Activated naive CD8-positive, alpha-beta T cell treated with anti-CD3 and anti-CD28 coated beads, Interleukin-2, amount 10 ng/mL, durations not matched to agents 7 days and 5 days (primary cell): ENCODE measurements at places on chromosomes 4 and X. TPM values are rescaled to one million over a fixed set of nuclear protein-coding genes. Genes with fewer than 3 reads are reported as not detected.

DNA sequence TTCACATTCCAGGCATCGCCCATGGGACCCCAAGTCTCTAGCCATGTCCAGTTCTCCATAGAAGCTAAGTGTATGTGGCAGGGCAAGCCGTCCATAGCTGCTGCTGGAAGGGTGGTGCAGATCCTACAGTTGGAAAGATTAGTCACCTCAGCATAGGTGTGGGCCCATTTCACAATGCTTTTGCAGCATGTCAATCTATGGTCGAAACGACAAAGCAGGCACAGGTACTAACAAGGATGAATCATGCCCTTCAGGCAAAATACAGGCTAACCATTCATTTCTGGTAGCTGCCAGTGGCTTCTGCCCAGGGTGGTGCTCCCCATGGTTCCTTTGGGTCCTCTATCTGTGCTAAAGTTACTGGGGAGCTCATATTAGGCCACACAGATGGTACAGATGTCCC lies 225.2 kb downstream of the ADGRL3 start:
- H3K27me3 ChIP-seq = no peaks in the 10 kb centered on the region
- no peak for DNase-seq
- H3K4me1 ChIP-seq = no peaks in the 10 kb centered on the region

GRCh38 chrX:97845451-97845850 lies 961.7 kb downstream of the RPA4 start:
- no peak for DNase-seq
- H3K4me1 ChIP-seq = no peaks in the 10 kb centered on the region
- H3K27ac ChIP-seq = no peak overlapping the region
- no peaks in the 10 kb centered on the region for H3K27me3 ChIP-seq
- H3K36me3 ChIP-seq = no peaks in the 10 kb centered on the region

GRCh38 chrX:136679531-136679930 lies 31.6 kb downstream of the CD40LG start:
- no peak overlapping the region for H3K4me3 ChIP-seq
- DNase-seq = no peak
- peaks cover 36% of the 10 kb centered on the region for H3K36me3 ChIP-seq
- H3K27me3 ChIP-seq = no peaks in the 10 kb centered on the region

DNA sequence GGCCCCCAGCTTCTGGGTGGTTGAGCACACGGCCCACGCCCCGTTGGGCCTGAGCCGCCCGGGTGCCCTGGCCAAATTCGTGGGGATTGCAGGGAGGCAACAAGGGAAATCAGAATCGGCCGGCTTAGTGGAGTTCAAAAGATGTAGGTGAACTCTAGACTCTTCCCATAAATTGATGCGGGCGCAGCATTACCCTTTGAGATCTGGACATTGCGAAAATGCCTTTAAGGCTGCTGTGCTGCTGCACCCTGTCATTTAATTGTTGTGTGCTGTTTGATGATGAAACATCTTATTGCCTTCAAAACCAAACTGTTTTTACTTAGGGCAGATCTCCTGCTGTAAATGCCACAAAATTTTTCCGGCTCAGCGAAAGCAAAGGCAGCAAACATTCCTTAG lies 409 bp upstream of the MPP1 start:
- no peak for DNase-seq
- H3K4me3 ChIP-seq = peak overlapping the region; percentile 82
- peaks cover 26% of the 10 kb centered on the region for H3K4me1 ChIP-seq
- peak overlapping the region; percentile 82 for H3K27ac ChIP-seq
- H3K27me3 ChIP-seq = peaks cover 2% of the 10 kb centered on the region

DNA sequence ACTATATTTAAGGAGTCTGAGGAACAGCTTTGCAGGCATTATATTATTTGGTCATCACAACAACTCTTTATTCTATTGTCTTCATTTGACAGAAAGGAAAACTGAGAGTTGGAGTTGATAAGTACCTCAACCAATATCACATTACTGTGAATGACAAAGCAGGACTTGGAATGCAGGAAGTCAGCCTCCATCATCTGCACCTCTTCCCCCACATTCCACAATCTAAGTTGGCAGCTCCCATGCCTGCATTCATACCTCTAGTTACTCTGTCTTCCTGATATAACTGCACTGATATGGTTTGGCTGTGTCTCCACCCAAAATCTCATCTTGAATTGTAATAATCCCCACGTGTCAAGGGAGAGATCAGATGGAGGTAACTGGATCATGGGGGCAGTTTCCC lies 356.7 kb downstream of the GALNTL6 start:
- no peaks in the 10 kb centered on the region for H3K27me3 ChIP-seq
- no peak overlapping the region for H3K27ac ChIP-seq
- H3K4me1 ChIP-seq = no peaks in the 10 kb centered on the region
- no peak overlapping the region for H3K4me3 ChIP-seq

GRCh38 chr4:119479835-119480234 lies 148.8 kb downstream of the PDE5A start:
- H3K4me1 ChIP-seq = no peaks in the 10 kb centered on the region
- no peak overlapping the region for H3K27ac ChIP-seq
- DNase-seq = no peak
- H3K36me3 ChIP-seq = peaks cover 49% of the 10 kb centered on the region

The MRFAP1L1 gene
- 80.0 TPM for total RNA-seq

The GPRASP1 gene
- 14.0 TPM for total RNA-seq

The UCHL1 gene
- total RNA-seq = 1.5 TPM

The PPBP gene
- not detected for total RNA-seq

The PTPN13 gene
- total RNA-seq = 0.06 TPM
